Upper lobe of right lung (tissue), 1 donor: ENCODE measurements at places on chromosomes 16 and 17. TPM values are rescaled to one million over a fixed set of nuclear protein-coding genes. Genes with fewer than 3 reads are reported as not detected.

KRT33A gene
- not detected for total RNA-seq

- H3K4me3 ChIP-seq: peak within 1 kb of the TSS; percentile 98
- H3K27me3 ChIP-seq: no peaks in the 10 kb centered on the region
- H3K27ac ChIP-seq: peak within 1 kb of the TSS; percentile 85
- H3K36me3 ChIP-seq: peaks cover 21% of the 10 kb centered on the region
- peak; percentile 97 for DNase-seq
Measured at GRCh38 chr17:42561897-42562387, at the start of gene COASY. Gene COASY (plus strand): TSS chr17:42562148. CDS start chr17:42562623, 475 bp downstream.

DNA sequence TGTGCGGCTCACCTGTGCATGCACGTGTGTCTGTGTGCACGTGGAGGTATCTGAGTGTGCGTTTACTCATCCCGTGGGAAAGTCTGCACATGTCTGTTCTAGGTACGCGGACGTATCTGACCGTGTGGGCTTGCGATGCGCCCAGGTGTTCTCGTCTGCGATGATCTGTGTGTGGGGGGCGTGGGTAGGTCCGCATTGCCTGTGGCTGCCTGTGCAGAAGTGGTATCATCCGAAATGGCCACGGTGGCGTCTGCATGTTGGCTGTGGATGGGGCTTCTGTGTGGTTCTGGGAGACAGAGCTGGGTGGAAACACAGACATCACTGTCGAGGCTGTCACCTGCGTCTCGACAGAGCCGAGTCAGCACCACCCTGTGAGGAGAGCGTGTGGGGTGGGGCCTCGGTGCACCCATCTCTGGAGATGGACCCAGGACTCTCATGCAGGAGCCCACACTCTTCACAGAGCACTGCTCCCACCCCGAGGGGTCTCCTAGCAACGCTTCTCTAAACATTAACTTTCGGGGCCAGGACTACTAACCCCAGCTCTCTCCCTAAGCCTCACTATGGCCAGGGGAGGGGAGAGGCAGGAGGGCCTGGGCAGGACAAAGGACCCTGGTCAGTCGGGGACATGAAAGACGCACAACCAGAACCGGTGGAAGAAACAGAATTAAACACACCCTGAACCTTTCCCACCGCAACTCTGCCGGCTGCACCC, 8.4 kb downstream of the DPEP1 start:
- no peak for DNase-seq
- no peak overlapping the region for H3K4me3 ChIP-seq
- no peaks in the 10 kb centered on the region for H3K4me1 ChIP-seq
- no peak overlapping the region for H3K27ac ChIP-seq
- H3K27me3 ChIP-seq: no peaks in the 10 kb centered on the region
- H3K36me3 ChIP-seq: no peaks in the 10 kb centered on the region

DNA sequence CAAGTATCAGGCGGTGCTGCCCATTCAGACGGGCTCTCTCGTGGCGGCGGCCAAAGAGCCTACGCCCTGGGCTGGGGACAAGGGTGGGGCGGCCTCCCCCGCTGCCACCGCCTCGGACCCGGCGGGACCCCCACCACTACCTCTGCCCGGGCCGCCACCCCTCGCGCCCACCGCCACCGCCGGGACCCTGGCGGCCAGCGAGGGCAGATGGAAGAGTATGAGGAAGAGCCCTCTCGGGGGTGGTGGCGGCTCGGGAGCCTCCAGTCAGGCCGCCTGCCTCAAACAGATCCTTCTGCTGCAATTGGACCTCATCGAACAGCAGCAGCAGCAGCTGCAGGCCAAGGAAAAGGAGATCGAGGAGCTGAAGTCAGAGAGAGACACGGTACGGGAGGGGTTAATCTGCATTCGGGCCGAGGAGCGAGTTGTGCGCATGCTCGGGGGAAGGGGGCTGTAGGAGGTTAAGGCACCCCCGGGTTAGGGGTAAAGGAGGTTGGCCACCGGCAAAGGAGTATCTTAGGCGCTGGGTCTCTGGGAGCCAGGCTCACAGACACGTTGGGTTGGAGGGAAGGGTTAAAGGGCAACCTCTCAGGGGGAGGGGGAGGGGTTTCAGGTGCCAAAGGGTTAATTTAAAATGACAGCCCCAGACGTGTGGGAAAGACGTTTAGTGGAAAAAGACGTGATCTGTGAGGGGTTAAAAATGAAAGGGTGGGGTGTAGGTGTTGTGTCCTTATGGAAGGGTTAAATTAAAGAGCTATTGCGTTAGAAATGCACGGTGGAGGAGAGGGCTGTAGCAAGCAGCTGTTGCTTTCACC, 1.4 kb downstream of the MSL1 start:
- H3K4me3 ChIP-seq: peak overlapping the region; percentile 100
- peak; percentile 66 for DNase-seq
- peak overlapping the region; percentile 94 for H3K27ac ChIP-seq
- peaks cover 24% of the 10 kb centered on the region for H3K4me1 ChIP-seq

DNA sequence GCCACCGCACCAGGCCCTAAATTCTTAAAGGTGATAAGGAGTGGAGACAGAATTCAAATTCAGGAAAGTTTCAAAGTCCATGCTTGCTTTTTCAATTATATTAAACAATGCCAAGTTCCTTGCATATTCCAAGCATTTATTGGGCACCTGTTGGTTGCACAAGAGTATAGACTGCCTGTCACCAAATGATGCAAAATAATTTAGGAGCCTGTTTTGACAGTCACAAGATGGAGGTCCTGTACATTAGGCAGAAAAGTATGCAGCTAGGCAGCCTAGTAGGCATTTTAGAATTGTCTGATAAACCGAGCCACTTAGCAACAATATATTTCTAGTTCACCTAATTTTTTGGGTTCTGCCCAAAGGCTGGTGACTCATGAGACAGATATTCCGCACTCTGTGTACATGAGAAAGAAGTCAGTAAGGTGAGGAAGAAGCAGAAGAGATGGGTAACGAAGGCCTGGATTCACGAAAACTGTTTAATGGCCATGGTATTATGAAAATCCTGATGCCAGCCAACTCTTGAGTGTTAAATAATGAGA, 7.3 kb downstream of the ACACA start:
- no peak overlapping the region for H3K4me3 ChIP-seq
- no peaks in the 10 kb centered on the region for H3K36me3 ChIP-seq
- H3K4me1 ChIP-seq: no peaks in the 10 kb centered on the region
- H3K27ac ChIP-seq: no peak overlapping the region
